NCI-H1048 (cell line): ENCODE measurements at places on chromosomes 13 and 19.

DNA sequence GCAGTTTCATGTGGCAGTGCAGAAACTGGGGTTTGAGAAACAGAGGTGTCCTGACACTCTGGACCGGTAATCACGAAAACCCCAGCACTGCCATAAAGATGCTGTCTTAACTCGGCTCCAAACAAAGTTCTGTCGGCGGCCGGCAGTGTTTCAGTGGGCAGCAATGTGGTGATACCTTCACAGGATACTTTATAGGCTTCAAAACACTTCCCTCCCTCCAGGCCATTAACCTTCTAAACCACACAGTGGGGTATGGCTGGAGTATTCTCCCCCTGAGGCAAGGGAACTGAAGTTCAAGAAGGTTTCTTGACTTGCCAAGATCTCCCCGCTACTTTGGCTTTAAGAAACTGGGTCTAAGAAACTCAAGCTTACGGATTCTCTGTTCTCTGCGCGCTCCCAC, 1.1 kb downstream of the RUBCNL start:
- no peak for DNase-seq

DNA sequence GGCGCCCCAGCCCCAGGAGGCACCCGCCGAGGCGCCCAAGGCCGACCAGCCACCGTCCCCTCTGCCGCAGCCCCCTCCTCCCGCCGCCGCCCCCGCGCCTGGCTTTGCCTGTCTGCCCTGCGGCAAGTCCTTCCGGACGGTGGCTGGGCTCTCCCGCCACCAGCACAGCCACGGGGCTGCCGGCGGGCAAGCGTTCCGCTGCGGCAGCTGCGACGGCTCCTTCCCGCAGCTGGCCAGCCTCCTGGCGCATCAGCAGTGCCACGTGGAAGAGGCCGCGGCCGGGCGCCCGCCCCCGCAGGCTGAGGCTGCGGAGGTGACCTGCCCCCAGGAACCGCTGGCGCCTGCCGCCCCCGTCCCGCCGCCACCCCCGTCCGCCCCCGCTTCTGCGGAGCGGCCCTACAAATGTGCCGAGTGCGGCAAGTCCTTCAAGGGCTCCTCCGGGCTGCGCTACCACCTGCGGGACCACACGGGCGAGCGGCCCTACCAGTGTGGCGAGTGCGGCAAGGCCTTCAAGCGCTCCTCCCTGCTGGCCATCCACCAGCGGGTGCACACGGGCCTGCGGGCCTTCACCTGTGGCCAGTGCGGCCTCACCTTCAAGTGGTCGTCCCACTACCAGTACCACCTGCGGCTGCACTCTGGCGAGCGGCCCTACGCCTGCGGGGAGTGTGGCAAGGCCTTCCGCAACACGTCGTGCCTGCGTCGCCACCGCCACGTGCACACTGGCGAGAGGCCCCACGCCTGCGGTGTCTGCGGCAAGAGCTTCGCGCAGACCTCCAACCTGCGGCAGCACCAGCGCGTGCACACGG, 2.6 kb upstream of the NAT14 start:
- DNase-seq, result no peak

GRCh38 chr19:57110592-57111328, 9.0 kb upstream of the USP29 start:
- no peak for DNase-seq

GRCh38 chr19:28003543-28003942, 1209.4 kb downstream of the UQCRFS1 start:
- no peak for DNase-seq

DNA sequence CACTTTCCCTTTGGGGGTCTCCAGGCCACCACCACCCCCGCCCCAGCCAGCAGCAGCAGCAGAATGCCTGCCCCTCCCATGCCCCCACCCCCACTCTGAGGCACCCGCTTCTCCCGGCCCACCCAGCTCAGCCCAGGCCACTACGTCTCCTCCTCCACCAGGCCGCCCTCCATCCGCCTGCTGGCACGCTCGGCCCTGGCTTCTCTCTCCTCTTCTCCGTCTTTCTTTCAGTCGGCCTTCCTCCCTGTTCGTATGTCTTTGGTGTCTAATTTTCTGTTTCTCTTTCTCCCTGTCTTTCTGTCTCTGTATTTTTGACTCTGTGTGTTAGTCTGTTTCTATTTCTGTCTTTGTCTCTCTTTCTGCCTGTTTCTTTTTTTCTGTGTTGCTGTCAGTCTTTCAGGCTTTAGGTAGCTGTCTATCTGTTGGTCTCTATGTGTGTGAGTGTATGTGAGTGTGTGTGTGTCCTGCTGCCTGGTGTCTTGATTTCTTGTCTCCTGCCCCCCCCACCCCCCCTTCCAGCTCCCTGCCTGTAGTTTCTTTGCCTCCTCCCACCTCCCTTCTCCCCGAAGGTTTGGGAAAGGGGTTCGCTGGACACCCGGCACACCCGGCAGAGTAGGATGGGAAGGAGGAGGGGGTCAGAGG, at the start of gene LGI4:
Gene LGI4 (minus strand): TSS at position 459 of the 642 bp plus-strand sequence. CDS start 379 bp downstream, at position 80.
- DNase-seq, result no peak
